SHP77 treated with DMSO at 0.1 percent for 48 hours (cell line): ENCODE measurements at places on chromosomes 4 and X.

- DNase-seq: no peak
Measured at GRCh38 chr4:106677213-106677612, 308.6 kb upstream of the GIMD1 start.

GRCh38 chr4:177285953-177286352 is 23.7 kb upstream of the NEIL3 start:
- DNase-seq: no peak

- DNase-seq: no peak
Measured at GRCh38 chrX:34900691-34901090, 41.9 kb upstream of the FAM47B start.

GRCh38 chr4:7813674-7814073 is 126.0 kb downstream of the AFAP1 start:
- no peak for DNase-seq

DNA sequence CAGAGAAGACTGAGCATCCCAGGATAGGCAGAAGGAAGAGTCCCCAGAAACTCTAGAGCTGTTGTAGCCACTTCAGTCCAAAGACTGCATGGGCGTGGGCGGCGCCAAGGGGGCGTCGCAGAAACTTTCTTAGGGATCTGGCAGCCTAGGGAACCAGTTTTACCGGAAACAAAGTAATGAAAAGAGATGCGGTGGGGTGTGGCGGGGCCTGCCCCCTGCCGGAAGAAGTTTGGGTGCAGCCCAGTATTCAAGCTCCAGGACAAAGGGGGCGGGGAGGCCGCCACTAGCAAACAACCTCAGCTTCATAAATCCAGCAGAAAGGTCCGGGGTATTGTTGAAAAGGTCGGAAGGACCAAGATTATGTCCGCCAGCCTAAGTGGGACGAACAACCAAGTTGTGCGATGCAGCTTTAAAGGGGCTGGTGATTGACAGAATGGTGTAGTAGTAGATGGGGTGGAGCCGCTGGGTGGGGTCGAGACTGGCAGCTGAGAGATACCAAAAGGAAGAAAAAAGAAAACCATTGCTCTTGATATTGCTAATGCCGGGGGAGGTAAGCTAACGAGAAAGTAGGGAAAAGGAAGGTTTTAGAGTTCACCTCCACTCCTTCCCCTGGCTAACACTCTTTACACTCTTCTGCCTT is 190.5 kb downstream of the RRAGB start:
- no peak for DNase-seq

DNA sequence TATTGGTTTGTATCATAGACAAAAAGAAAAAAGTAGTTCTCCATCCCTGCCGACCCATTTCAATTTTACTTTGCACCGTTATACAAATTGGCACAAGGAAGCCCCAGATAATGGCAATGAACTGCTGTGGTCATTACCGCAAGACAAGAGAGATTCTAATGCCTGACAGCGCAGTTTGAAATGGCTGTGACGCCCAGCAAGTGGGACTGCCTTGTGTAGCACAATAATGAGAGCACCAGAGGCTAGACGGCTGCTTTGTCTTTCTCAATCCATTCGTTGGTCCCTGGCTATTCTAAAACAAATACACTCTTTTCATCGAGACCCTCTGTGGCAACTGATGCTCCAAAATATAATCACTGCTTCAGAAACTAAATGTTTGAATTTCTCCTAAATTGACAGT is 192.4 kb upstream of the NEIL3 start:
- no peak for DNase-seq

DNA sequence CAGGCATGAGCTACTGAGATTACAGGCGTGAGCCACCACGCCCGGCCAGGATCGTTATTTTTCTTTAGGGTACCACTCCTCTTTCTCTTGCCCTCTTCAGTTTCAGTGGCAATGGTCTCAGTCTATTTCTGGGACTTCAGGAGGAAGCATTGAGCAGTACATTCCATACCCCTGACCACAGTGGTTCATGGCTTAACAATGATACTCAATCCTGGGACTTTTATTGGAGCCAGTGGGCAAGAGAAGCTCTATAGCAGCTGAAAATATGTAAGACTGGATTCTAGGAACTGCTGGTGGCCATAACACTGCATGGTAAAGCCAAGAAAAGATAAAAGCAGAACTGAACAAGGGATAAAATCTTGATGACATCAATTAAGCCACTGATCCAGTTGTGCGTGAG is 5.8 kb upstream of the CCNA2 start:
- DNase-seq: no peak

DNA sequence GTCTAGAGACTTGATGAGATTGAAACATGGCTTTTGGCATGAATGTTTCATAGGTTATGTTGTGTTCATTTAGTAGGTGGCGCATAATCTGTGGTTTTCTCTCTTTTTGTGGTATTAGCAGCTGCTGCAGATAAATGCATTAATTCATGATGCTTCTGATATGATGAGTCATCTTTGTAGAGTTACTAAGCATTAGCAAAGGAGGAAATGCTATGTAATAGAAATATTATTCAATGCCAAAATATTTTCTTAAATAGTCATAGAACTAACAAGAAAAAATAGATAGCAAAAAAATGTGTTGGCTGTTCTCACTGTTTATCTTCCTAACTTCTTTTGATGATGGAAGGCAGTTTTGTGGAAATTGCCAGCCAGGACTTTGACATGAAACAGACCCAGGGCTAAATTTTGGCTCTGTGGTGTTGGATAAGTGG is 3.6 kb downstream of the ZXDB start:
- no peak for DNase-seq

DNA sequence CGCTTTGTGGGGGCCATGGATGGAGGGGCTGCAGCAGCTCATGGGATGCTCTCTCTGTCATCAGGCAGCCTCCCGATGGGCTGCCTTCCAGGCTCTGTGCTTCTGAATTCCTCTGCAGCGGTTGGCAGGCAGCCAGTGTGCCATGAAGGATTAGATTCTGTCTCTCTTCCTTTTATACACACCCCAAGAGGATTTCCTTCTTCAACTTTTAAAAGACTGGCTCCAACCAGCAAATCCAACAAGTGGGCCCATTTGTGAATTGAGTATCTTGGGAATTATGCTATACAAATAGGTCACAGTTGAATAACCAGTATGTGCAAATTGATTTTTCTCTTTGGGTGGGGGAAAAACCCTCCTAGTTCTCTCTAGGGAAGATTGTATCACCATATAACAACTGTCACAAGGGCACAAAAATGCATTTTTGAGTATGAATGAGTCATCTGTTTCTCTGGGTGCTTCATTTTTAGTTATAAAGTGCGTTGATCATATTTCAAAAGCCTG is 96.8 kb upstream of the FAT1 start:
- no peak for DNase-seq

DNA sequence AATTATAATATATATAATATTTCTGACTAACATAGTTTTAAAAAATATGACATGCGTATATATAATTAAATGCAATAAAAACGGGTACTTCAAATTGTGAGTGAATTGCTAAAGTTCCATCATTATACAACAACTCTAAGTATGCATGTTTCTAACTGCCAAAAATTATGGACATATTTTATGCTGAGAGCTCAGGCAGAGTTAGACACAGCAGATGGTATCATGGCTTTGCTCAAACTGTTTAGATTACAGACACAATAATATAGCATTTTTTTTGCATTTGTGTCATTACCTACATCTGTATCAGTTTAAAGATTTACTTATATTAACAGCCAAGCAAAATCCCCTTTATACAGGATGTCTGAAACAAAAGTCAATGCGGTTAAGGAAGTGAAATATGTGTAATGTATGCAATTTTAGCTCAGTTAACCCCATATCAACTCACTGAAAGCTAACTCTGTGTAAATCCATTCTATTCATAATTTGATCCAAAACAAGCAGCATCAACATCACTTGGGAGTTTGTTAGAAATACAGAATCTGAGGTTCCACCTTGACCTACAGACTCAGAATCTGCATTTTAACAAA is 119.1 kb upstream of the CNKSR2 start:
- DNase-seq: no peak

DNA sequence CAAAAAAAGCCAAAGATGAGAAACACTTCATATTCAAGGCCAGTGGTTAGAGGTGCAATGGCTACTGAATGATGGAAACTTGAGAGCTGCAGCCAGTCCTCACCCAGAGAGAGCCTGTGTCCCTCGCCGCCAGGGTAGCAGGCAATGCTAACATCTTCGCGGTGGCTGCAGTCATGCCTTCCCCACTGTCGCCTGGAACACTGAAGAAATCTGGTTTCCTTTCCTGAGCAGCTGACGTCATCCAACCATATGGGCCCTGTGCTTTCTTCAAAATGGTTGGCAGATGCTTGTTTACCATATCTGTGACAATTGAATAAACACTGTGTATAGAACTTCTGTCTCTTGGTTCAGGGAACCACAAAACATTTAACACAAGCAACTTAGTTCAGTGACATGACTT is 39.7 kb downstream of the PRSS12 start:
- no peak for DNase-seq

- no peak for DNase-seq
Measured at GRCh38 chr4:141427726-141428296, 207.1 kb downstream of the ZNF330 start.

GRCh38 chr4:113711883-113712662 is 49.5 kb downstream of the CAMK2D start:
- DNase-seq: no peak

GRCh38 chr4:53547983-53548382 is 43.3 kb downstream of the LNX1 start:
- no peak for DNase-seq

- no peak for DNase-seq
Measured at GRCh38 chrX:111100191-111100590, 4.2 kb downstream of the PAK3 start.

GRCh38 chr4:168605411-168605810 is 108.6 kb downstream of the PALLD start:
- DNase-seq: no peak

DNA sequence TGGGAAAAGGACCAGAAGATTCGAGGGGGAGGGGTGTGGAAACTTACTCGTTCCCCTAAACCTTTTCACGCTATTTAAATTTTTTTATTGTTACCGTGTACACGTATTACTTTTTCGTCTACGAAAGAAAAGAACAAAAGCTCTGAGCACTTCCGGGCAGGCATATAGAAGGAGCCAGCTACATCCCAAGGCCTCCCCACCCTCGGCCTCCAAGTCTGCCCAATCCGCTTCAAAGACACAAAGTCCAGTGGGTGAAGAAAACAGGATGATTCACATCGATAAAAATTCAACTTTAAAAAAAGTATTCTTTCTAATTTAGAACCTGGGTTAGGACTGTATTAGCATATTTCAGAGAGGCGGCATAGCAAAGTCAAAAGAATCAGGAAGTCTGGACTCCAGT is 23.1 kb downstream of the SEL1L3 start:
- no peak for DNase-seq

DNA sequence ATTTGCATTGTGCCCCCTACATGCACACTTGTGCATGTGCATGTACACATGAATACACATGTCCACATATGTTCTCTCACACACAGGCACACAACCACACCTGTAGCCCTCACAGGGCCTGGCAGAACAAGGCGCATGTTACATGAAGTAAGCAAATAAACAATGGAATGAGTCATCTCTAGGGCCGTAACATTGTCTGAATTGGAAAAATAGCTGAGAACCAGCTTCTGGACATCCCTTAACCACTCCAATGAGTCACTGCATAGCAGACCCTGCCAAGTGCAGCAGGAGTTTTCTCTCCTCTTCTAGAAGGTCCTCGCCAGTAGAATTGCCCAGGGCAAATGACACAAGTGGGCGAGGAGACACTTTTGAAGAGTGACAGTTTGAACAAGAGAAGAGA is 66.1 kb downstream of the MAGEA10 start:
- no peak for DNase-seq

- DNase-seq: no peak
Measured at GRCh38 chr4:1983846-1984405, 24.8 kb downstream of the NELFA start.

GRCh38 chr4:114281164-114281960 is 301.9 kb upstream of the ARSJ start:
- DNase-seq: no peak

- no peak for DNase-seq
Measured at GRCh38 chr4:18069810-18070209, 48.3 kb upstream of the LCORL start.

GRCh38 chr4:3656416-3657356 is 109.5 kb upstream of the ADRA2C start:
- DNase-seq: no peak

DNA sequence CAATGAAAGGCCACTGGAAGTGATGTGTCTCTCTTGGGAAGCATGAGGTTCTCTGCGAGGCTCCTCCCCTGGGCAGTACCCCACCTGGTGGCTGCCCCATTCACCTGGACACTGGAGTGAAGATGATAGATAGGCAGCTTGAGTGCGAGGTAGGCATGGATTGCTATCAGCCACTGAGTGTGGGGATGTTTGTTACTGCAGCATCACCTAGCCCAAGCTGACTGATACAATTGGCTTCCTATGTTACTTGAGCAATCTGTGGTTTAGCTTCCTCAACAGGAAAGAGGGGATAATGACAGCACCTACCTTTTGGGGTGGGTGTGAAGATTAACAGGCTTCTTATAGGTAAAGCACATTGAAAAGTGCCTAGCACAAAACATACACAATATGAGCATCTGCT is 30.8 kb downstream of the ADRA2C start:
- no peak for DNase-seq

- DNase-seq: no peak
Measured at GRCh38 chr4:181204109-181204508, 1039.1 kb upstream of the TENM3 start.

DNA sequence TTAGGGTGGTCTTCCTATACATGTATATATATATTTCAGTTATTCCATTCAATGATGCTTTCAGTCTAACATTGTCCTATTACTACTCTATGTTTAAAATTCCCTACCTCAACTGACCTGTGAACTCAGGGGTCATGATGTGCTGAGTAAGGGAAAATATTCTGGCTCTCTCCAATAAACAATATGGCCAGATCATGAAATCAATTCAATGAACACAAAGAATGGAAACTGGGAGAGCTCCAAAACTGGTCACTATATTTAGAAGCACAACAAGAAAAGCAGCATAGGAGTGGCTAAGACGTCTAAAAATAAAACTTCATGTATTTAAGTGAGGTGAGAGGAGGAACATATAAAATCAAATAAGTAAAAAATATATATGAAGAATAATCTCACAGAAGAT is 304.5 kb downstream of the PPP3CA start:
- DNase-seq: no peak

DNA sequence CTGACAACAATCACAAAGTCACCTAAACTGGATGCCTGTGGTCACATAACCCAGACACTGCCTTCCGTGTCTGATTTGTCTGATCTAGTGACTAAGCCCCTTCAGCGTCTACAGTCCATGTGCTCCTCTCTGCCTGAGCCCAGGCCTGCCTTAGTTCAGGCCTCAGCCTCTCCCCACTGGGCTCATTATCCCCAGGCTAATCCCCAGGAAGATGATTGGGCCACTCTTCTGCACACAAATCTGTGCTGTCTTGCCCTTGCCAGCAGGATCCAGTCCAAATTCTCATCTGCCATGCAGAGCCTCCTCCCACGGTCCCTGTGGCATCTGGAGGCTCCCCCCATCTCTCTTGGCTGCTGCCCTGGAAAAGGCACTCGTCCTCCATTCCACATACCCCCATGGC is 96.5 kb downstream of the SLC2A9 start:
- no peak for DNase-seq

DNA sequence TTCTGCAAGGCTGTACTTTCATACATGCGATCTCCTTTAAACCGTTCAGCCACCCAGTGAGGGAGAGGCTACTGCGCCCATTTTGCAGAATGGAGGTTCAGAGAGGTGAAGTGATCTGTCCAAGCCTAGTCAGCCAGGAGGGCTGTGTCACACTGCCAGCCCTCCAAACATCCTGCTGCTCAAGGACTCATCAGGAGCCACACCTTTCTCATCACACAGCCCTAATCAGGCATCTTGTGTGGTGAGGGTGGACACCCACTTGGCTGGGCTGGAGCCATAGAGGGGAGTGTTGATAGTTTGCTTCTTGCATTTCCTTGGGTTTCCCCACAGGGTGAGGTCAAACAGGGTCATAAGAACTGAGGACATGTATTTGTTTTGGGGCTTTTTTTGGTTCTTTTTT is 5.4 kb upstream of the CXCR3 start:
- no peak for DNase-seq
